Activated CD4-positive, alpha-beta memory T cell treated with anti-CD3 and anti-CD28 coated beads, Interleukin-2, amount 10 ng/mL, durations not matched to agents 7 days and 5 days (primary cell): ENCODE measurements at places on chromosomes 7 and 10. TPM values are rescaled to one million over a fixed set of nuclear protein-coding genes. Genes with fewer than 3 reads are reported as not detected.

Gene UFSP1
- total RNA-seq, result 2.1 TPM

Gene IFIT1B
- 0.15 TPM for total RNA-seq

DNA sequence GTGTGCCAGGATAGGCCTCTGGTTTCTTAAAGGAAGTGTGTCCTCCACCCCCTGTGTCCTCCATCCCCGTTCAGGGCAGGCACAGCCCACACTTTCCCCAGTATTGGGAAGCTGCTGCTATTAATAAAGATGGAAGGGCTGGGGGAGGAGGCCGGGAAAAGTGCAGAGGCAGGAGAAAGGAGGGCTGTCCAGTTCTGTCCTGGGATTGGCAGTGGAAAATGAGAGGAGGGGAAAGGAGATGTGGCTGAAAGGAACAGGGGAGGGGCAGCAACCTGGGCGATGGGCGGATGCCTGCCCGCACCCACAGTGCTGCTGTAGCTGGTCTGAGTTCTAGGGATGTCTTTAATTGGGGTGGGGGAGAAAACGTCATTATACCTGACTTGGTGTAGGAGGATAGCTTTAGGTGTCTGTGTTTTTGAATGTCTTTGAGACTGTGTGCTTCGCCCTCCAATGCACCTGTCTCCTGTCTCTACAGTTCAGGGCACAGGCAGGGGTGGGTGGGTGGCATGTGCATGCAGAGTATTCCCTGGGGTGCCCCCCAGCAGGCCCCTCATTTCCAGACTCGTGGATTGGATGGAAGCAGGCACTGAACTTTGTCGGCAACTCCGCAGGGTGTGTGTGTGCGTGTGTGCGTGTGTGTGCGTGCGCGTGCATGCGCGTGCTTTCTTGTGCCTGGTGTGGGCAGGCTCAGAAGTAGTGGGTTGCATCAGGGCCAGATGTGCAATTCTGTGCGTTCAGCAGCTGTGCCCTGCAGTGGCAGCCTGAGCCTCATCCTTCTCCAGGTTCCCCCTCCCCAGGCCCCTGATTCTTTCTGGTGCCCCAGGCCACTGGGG lies 2.5 kb downstream of the TRIM8 start:
- DNase-seq, result peak; percentile 68
- H3K36me3 ChIP-seq, result peaks cover 23% of the 10 kb centered on the region
- H3K27ac ChIP-seq, result peak overlapping the region; percentile 98
- peak overlapping the region; percentile 90 for H3K4me3 ChIP-seq
- H3K27me3 ChIP-seq, result no peaks in the 10 kb centered on the region
- peaks cover 56% of the 10 kb centered on the region for H3K4me1 ChIP-seq

Gene PLAU
- 3.0 TPM for total RNA-seq

Gene UNCX
- total RNA-seq, result not detected

Gene PILRA
- total RNA-seq, result 1.3 TPM

- peaks cover 1% of the 10 kb centered on the region for H3K27me3 ChIP-seq
- H3K4me1 ChIP-seq, result no peaks in the 10 kb centered on the region
- no peak overlapping the region for H3K27ac ChIP-seq
- no peak for DNase-seq
Observed at GRCh38 chr7:36096460-36097095, 56.5 kb upstream of the EEPD1 start.

Gene PIP
- not detected for total RNA-seq

GRCh38 chr7:32206987-32207386 lies 136.8 kb upstream of the PDE1C start:
- no peak overlapping the region for H3K27ac ChIP-seq
- no peaks in the 10 kb centered on the region for H3K27me3 ChIP-seq
- no peak overlapping the region for H3K4me3 ChIP-seq
- no peaks in the 10 kb centered on the region for H3K36me3 ChIP-seq
- no peaks in the 10 kb centered on the region for H3K4me1 ChIP-seq

Gene ITIH2
- not detected for total RNA-seq

Gene CLCN1
- not detected for total RNA-seq

GRCh38 chr10:905503-905902 lies 26.0 kb downstream of the LARP4B start:
- no peaks in the 10 kb centered on the region for H3K27me3 ChIP-seq
- H3K4me1 ChIP-seq, result peaks cover 23% of the 10 kb centered on the region
- H3K27ac ChIP-seq, result no peak overlapping the region
- H3K36me3 ChIP-seq, result peaks cover 35% of the 10 kb centered on the region
- no peak overlapping the region for H3K4me3 ChIP-seq

DNA sequence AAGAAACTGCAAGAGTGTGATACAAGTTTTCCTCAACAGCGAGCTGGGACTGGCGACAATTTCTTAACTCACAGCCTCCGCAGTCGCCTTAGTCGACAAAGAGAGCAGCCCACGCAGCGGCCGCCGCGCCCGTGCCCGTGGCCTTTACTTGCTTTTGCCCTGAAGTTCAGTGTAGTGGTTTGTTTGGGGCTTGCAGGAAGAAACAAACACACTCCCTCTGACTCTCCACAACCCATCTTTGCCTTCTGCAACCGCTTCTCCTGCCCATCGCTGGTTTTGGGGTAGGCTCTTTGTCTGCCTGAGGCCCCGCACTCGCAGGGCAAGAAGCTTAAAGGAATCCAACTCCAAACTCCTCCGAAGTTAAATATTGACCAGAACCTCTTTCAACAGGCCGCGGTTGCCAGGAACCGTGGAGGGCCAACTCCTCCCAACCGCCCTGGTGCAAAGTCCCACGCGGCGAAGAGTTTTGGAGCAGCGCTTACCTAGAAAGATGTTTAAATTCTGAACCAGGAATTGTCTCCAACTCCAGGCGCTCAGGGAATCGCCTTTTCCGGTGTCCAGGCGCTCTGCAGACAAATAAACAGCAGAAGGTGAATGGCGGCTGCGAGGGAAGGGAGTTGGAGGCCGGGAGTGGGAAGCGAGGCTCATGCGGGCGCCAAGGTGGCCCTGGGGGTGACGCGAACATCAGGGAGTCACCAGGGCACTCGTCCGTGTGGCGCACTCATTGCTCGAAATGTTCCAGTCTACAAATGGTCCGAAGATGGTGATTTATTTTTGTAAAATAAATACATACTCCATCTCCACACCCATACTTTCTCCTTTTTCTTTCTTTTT lies 8.3 kb downstream of the HOXA4 start:
- H3K4me3 ChIP-seq, result no peak overlapping the region
- DNase-seq, result no peak
- no peaks in the 10 kb centered on the region for H3K4me1 ChIP-seq

Gene FAM221A
- total RNA-seq, result 7.7 TPM

Gene TUBB8
- total RNA-seq, result not detected

DNA sequence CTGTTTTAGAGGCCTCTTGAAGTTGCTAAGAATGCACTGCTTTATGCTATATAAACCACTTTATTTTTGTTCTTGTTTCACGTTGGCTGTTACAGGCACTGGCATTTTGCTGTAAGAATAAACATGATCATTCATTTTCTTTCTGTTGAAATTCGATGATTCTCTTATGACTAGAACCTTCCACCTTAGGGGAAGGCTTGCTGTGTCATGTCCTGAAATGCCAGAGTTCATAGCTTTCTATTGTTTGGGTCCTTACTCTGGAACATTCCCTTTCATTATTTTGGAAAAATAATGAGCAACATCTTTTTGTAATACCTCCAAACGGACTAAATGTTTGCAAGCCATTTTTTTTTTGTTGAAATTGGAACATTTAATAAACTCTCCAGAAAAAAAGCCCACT lies 495.1 kb upstream of the POT1 start:
- H3K36me3 ChIP-seq, result no peaks in the 10 kb centered on the region
- no peaks in the 10 kb centered on the region for H3K27me3 ChIP-seq
- peaks cover 11% of the 10 kb centered on the region for H3K4me1 ChIP-seq
- no peak overlapping the region for H3K4me3 ChIP-seq

DNA sequence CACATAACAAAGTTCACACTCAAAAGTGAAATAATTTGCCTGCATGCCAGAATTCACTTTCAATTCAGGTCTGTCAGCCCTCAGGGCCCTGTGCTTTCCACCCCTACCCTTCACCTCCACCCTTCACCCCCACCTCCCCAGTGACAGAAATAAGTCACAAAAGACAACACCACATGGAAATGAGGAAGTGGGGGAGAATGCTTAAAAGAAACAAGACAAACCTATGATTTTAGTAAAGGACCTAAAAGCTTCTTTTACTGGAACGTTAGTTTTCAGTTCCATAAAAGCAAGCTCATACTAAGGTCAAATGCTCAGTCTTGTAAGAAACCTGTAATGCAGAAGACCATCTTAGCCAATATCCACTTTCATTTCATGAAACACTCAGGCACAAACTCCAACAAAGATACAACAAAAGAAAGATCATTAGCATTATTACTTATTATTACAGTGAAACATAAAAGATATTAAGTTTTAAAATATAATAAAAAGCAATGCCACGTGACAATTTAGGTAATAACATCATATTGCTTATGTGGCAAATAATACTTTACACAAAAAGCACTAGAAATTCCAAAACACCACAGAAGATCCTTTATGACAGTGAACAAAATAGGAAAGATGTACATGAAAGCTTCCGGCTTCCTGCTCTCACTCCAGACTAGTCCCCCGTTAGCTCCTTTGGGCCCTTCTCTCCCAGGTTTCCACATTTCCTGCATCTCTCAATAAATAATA lies 112.1 kb downstream of the LMBR1 start:
- no peak overlapping the region for H3K4me3 ChIP-seq
- peak; percentile 37 for DNase-seq
- no peaks in the 10 kb centered on the region for H3K27me3 ChIP-seq

DNA sequence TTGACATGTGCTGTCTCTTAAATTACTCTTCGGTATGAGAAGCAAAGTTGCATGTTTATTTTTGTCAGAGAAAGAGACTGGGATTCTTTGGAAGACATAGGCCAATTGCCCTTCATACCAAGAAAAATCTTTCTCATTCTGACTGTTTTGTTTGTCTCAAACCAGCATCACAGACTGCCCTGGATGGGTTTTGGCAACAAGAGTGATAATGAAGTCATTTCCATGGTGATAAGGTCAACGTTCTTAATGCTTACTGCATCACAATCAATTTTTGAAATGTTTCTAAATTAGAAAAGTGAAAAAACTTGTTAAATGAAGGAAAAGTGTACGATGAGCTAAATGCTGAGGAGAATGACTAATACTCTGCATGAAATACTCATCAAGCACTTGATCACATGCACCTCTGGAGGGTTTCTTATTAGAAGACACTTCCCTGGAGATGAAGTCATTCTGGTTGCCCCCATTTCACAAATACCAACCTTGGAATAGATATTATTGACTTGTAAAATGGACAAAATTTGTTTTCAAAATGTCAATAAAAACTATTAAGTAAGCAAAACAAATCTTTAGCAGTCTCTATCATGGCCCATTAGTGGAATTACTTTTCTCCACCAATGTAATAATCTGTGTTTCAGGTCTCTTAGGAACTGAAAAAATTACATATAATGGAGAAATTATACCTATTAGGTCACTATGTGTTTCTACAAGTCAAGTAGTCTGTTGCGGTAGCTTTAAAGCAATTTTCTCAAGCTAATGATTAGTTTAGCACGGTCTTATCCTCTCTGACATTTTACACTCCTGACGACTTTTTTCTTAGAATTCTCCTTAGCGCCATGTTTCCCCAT lies 19.9 kb upstream of the SEC61G start:
- no peaks in the 10 kb centered on the region for H3K36me3 ChIP-seq
- DNase-seq, result no peak
- H3K27ac ChIP-seq, result no peak overlapping the region
- no peak overlapping the region for H3K4me3 ChIP-seq
- peaks cover 7% of the 10 kb centered on the region for H3K27me3 ChIP-seq
- peaks cover 3% of the 10 kb centered on the region for H3K4me1 ChIP-seq

Gene ING3
- 26.5 TPM for total RNA-seq

- no peak overlapping the region for H3K4me3 ChIP-seq
- no peak overlapping the region for H3K27ac ChIP-seq
- no peaks in the 10 kb centered on the region for H3K4me1 ChIP-seq
- H3K27me3 ChIP-seq, result no peaks in the 10 kb centered on the region
Observed at GRCh38 chr10:54869022-54869421, 68.0 kb upstream of the PCDH15 start.

Gene PLA2G12B
- not detected for total RNA-seq

- H3K4me3 ChIP-seq, result no peak overlapping the region
- no peak for DNase-seq
- no peaks in the 10 kb centered on the region for H3K4me1 ChIP-seq
Observed at GRCh38 chr7:115976651-115977050, 53.9 kb downstream of the TFEC start.

GRCh38 chr7:98186452-98187137 lies 24.6 kb upstream of the BHLHA15 start:
- H3K4me1 ChIP-seq, result peaks cover 9% of the 10 kb centered on the region
- H3K4me3 ChIP-seq, result no peak overlapping the region
- DNase-seq, result no peak
- H3K27ac ChIP-seq, result no peak overlapping the region

- H3K27me3 ChIP-seq, result no peaks in the 10 kb centered on the region
- no peak overlapping the region for H3K27ac ChIP-seq
- DNase-seq, result no peak
- peaks cover 15% of the 10 kb centered on the region for H3K4me1 ChIP-seq
- no peaks in the 10 kb centered on the region for H3K36me3 ChIP-seq
Observed at GRCh38 chr10:86798611-86799010, 42.2 kb downstream of the BMPR1A start.

Gene TMEM178B
- 1.7 TPM for total RNA-seq

Gene ATRNL1
- total RNA-seq, result 0.28 TPM

DNA sequence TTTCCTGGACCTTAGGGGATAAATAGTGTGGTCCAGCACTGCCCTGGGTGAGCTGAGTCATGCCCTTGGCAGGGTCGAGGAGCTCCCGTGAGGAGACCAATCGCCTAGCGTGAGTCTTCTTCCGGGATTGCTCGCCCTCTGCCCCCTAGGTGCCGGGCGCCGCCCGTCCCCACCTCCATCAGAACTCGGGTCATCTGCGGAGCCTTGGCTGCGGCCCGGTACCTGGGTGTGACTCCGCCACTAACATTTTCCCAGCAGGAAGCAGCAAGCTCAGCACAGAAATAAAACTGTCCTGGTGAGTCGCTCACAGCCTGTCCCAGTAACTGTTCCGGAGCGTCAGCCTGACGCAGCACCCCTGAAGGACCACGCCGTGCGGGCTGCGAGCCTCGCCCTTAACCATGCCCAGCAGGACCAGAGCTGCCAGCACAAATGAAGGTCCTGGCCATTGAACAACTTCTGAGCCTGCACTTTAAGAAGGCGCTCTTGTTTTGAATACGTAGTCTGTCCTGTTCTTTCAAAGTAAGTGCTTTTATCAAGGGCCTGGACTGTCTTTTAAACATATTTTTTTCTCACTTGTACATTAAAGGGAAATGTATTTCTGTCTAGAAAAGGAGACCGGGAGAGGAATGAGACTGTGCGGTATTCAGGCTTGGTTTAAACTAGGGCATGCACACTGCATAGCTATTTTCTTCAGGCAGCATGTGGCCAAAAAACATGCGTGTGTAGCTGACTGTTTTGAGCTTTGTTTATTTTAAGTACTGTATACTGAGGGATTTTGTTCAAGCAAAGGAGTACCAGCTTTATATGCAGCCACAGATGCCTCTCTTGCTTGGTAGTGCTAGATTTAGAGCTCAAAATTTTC lies 136.7 kb downstream of the HECW1 start:
- no peaks in the 10 kb centered on the region for H3K36me3 ChIP-seq
- peaks cover 7% of the 10 kb centered on the region for H3K27me3 ChIP-seq
- no peak for DNase-seq

GRCh38 chr7:66183700-66184099 lies 21.4 kb upstream of the TPST1 start:
- H3K27ac ChIP-seq, result no peak overlapping the region
- no peaks in the 10 kb centered on the region for H3K27me3 ChIP-seq
- no peak overlapping the region for H3K4me3 ChIP-seq
- H3K4me1 ChIP-seq, result no peaks in the 10 kb centered on the region
